ENCODE measurements at places on chromosomes 11 and 22.

GRCh38 chr22:19773470-19774040 is 13.0 kb downstream of the TBX1 start:
- no peak for DNase-seq

DNA sequence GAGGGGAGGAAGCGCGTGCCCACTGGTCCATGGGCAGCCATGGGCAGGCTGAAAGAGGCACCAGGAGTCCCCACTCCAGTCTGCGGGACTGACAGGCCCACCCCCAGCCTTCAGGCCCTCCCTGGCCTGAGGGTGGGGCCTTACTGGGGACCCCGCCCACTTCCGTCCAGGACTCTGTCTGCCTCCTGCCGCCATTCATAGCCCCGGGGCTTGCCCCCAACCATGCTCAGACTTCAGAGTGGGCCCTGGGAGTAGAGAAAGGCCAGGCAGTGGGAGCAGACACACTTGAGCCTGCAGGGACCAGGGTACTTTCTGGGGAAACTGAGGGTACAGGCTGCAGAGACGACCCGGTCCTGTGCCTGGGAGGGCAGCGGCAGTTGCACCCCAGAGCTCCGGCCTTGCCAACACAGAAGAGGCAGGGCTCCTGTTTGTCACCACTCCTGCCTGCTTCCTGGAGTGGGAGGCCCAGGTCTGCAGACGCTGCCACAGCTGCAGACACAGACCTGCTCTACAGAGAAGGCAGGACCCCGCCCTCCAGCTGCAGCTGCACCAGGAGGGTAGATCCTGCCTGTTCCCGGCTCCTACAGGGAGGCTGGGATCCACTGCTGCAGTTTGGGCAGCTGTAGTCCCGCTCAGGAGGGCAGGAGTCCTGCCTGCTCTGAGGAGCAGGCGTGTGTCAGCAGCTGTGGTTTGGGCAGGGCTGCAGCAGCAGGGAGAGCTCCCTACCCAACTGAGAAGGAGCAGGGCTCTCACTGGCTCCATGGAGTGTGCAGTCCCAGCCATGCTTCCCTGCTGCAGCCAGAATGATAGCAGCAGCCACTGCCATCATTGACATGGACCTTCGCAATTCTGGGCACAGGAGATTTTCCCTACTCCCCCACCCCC is 387.9 kb upstream of the ANO3 start:
- DNase-seq, result no peak

DNA sequence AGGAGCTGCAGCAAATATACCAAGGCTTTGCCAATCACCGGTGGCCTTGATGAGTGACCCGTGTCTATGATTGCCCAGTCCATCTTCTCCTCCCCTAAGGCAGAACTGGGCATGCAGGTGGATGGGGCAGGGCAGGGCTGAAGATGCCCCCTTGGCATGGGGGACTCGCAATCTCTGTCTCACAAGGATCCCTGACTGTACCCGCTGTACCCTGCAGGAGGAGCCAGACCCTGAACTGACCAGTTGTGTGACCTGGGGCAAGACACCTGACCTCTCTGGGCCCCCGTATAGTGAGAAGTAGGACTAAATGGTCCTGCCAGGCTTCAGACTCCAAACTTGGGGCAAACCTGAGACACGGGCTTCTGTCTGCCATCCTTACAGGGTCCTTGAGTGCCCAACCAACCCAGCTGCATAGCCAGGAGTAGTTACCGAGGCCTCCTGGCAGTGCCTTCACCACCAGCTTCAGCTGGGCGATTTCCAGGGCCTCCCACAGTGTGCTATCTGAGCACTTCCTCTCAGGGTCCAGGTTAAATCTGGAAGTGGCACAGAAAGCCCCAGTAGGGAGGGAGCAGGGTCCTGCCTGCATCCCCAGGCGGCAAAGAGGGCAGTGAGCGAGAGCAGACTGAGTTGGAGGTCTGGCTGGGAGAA is 6.4 kb upstream of the KCNJ11 start:
- no peak for DNase-seq

- DNase-seq, result no peak
These were observed 17.8 kb upstream of the NEAT1 start for GRCh38 chr11:65404638-65405339.

- DNase-seq, result no peak
These were observed 14.3 kb downstream of the MUC5B start for GRCh38 chr11:1237128-1237580.

DNA sequence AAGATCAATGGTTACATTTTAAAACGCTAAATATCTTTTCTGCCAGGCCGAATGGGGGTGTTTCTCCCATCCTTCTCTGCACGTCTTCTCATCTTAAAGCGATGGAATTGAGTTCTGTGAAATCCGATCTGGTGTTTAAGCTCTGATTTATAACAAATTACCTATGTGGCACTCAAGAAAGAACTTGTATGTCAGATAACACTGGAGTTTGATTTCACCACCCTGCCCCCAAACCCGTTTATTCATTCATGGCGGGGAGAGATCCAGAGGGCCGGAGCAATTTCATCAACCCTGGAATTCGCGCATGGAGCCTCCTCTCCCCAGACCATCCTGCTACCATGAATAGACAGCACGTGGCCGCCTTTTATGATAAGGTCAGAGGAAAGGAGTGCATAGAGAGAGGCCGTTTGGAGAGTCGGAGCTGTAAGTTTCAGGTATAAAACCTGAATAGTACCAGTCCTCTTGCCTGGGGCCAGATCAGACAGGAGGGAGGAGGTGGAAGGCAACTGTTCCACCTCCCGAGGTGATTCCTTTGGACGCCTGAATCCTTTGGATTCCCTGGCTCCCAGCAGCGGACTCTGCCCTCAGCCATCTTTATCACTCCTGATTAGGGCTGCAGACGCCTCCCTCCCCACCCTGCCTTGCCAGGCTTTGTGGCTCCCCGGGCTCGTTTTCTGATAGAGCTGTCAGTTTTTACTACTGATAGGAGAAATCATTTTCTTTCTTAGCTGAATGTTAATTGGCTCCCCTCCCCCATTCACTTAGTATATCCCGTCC is 27.3 kb upstream of the NFAM1 start:
- no peak for DNase-seq

DNA sequence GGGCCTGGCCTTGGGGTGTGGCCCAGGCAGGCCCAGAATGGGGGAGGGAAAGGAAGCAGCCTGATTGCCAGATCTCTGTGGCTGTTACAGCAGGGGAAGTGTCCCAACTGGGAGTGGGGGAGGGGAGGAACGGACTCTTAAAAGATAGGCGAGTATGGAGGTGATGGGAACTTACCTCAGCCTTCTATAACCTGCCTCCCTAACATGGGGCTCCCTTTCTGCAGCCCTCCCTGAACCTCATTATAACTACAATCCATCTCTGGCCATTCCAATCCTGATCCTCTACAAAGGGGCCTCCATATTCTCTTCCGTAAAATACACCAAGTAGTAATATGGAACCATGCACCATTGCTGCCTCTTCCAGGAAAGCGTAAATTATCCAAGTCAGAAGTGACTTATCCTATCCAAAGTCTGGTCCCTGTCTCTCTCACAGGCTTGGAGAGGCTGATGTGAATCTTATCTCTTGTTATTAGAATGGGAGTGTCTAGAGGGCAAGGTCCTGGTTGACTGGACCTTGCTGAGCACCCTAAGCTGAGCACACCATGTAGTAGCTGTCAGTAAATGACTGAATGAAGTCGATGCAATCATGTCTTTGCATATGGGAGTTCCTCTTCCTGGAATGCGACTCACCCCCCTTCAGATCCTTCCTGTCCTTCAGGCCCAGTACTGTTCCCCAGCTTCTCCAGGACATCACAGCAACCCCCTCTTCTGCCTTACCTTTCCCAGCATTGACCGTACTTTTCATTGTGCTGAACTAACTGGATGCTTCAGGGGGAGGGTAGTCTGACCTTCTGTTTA is 5.9 kb downstream of the RHOG start:
- no peak for DNase-seq

GRCh38 chr11:110573411-110573810 is 138.8 kb downstream of the ARHGAP20 start:
- no peak for DNase-seq

GRCh38 chr11:113363406-113363805 is 24.2 kb upstream of the ANKK1 start:
- no peak for DNase-seq

GRCh38 chr11:45459491-45459890 is 173.3 kb upstream of the SYT13 start:
- DNase-seq, result no peak

DNA sequence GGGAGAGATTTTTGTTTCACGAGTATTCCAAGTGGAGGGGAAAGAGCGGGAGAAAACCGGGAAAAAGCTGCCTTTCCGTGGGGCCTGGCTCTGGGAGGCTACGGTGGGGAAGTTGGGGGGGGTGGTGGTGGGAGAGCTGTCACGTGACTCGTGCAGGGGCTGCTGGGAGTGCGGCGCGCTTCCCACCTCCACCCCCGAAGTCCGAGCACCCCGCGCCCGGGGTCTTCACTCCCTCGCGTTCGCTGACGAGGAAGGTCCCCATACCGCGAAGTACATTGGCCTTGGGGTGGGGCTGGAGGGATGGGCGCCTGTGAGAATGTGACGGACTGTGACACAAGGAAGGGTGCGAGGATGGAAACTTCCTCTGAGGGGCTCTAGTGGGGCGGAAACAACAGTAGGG is at the start of gene TEX12:
Gene TEX12 (plus strand): TSS at position 228 of the 400 bp plus-strand sequence. CDS start 1,897 bp downstream, outside the sequence.
- DNase-seq, result no peak

- peak; percentile 70 for DNase-seq
These were observed 1.0 kb downstream of the SMCO4 start for GRCh38 chr11:93541884-93542810.

DNA sequence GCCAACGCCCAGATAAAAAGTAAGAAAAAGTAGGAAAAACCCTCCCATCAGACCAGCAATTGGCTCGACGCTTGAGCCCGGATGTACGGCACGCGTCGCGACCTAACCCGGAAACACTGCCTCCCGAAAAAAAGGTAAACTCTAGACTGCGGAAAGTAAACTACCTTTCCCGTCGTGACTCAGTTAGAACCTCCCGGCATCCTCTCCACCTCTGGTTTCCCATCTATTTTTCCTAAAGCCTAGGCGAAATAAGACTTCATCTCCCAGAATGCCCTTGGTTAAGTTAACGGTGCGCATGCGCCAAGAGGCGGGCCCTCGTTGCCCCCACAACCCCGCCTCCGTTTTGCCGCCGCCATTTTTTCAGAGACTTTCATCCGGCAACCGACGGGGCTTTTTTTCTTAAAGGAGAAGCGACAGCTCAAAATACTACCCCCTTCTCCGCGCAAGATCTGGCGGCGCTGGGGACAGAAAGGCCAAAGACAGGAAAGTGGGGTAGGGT is 678 bp upstream of the ZFP91 start:
- peak; percentile 99 for DNase-seq

GRCh38 chr11:23226331-23227077 is 366.2 kb upstream of the CCDC179 start:
- DNase-seq, result no peak

GRCh38 chr11:70536051-70536877 is 137.9 kb downstream of the CTTN start:
- no peak for DNase-seq

GRCh38 chr11:2151500-2152257 is 9.3 kb downstream of the INS start:
- DNase-seq, result peak; percentile 83

DNA sequence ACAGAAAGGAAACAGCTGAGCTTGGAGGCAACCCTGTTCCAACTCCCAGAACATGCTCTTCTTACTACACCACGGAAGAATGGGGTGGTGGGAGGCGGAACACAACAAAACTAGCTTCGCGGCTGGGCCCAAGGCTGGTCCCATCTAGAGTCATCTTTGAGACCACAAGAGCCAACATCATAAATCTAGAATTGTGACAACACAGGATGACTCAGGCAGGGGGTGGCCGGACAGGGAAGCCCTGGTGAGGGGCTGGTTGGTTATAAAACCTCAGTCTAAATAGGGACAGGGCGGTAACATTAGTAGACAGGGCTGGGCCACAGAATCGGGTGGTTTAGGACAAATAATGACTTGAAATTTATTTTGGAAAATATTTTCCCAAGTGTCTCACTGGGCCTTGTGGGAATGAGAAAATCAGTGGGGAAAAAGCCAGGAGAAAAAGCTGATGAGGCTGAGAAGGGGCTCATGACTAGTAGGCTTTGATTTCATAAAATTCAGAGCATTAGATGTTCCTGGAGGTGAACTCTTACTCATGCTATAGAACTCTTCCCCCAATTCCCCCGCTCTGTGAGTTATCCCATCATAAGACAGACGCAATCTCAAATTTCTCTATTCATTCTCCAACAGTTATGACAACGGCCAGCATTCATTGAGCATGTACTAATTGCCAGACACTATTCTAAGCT is 151.8 kb upstream of the TIMP3 start:
- DNase-seq, result no peak

DNA sequence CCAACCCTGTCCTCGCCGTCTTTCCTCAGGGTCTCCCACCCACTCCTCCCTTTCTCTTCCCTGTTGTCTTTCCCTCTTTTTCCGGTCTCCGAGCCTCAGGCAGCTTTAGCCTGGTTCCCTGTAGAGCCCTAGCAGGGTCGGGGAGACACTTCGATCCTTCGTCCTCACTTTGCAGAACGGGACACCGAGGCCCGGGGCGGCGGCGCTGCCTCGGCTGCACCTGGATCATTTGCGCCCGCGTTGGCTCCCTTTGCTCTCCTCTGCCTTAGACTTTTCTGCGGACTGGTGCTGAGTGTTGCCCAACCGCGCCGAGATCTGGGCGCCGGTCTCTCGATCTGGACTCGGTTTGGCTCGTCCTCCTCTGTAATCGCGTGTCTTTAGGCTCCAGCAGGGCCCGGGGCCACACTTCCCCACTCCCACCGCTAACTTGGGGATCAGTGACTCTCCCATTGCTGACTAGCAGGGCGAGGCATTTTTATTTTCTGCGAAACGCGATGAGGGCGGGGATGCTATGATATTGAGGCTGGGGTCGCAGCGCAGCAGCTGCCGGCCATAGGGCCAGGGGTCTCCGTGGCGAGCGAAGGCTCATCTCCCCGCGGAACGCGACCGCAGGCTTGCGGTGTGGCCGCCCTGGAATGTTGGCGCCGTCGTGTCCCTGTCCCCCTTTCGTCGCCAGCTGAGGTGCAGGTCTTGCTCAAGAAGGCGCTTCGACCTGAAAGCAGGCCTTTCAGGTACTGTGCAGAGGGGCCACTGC is 1.6 kb upstream of the E2F8 start:
- no peak for DNase-seq

GRCh38 chr11:128198216-128198772 is 389.1 kb downstream of the ETS1 start:
- peak; percentile 32 for DNase-seq

GRCh38 chr11:71064702-71065515 is 187.5 kb downstream of the SHANK2 start:
- DNase-seq, result no peak

- no peak for DNase-seq
These were observed 462.1 kb downstream of the BUD13 start for GRCh38 chr11:116310698-116311097.

Measured in NCI-H526 treated with DMSO at 0.1 percent for 48 hours (cell line).